HepG2 (cell line): ENCODE measurements at places on chromosomes 2 and 18. TPM values are rescaled to one million over a fixed set of nuclear protein-coding genes. Genes with fewer than 3 reads are reported as not detected.

GRCh38 chr2:51510303-51510702 is 478.4 kb upstream of the NRXN1 start:
- H3K27ac ChIP-seq, result no peak overlapping the region
- H3K4me1 ChIP-seq, result no peaks in the 10 kb centered on the region
- DNase-seq, result no peak
- no peaks in the 10 kb centered on the region for H3K27me3 ChIP-seq
- H3K36me3 ChIP-seq, result no peaks in the 10 kb centered on the region

DNA sequence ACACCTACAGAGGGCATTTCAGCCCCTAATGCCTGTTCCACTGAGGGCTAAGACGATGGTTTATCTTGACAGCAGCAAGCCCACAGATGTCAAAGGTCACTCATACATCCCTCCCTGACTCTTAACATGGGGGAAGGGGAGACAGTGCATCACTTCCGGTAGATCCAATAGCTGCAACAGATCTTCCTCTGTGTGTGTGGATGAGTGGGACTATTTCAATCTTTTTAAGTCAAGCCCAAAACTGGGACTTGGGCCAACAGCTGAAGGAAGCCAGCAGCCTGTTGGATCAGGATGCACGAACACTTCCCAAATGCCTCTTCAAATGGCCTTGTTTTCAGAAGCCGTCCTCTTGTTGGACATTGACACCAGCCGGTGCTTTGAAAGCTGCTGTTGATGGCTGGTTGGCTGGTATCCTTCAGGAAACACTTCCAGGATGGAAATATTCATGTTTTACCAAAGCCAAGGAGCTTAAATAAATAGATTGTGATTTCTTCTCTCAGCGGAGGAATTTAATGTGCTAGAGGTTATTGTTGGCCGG is 59.2 kb downstream of the IL1R2 start:
- no peak overlapping the region for H3K27ac ChIP-seq
- DNase-seq, result peak; percentile 33
- H3K36me3 ChIP-seq, result no peaks in the 10 kb centered on the region
- no peak overlapping the region for H3K4me3 ChIP-seq
- peaks cover 87% of the 10 kb centered on the region for H3K4me1 ChIP-seq
- no peaks in the 10 kb centered on the region for H3K27me3 ChIP-seq

- H3K27me3 ChIP-seq, result peaks cover 24% of the 10 kb centered on the region
- H3K4me1 ChIP-seq, result no peaks in the 10 kb centered on the region
- H3K36me3 ChIP-seq, result no peaks in the 10 kb centered on the region
- H3K4me3 ChIP-seq, result no peak overlapping the region
- no peak for DNase-seq
- no peak overlapping the region for H3K27ac ChIP-seq
Measured at GRCh38 chr2:96888072-96889011, 18.5 kb upstream of the SEMA4C start.

- no peaks in the 10 kb centered on the region for H3K36me3 ChIP-seq
- H3K27me3 ChIP-seq, result no peaks in the 10 kb centered on the region
- no peak overlapping the region for H3K27ac ChIP-seq
- DNase-seq, result no peak
- H3K4me1 ChIP-seq, result no peaks in the 10 kb centered on the region
Measured at GRCh38 chr2:141417246-141417797, 713.5 kb downstream of the LRP1B start.

- H3K4me3 ChIP-seq, result no peak overlapping the region
- H3K36me3 ChIP-seq, result no peaks in the 10 kb centered on the region
- no peaks in the 10 kb centered on the region for H3K4me1 ChIP-seq
- no peak overlapping the region for H3K27ac ChIP-seq
- H3K27me3 ChIP-seq, result no peaks in the 10 kb centered on the region
Measured at GRCh38 chr18:51941999-51942398, 398.0 kb upstream of the DCC start.

Gene KCNJ13
- total RNA-seq, result not detected in 2 replicates

Gene ASPRV1
- total RNA-seq, result 0.40 and 0.42 TPM in 2 replicates
